DND-41 (cell line): ENCODE measurements at places on chromosomes 7 and 10.

- no peak for DNase-seq
These were observed 1.6 kb downstream of the CDK14 start for GRCh38 chr7:90597563-90598253.

DNA sequence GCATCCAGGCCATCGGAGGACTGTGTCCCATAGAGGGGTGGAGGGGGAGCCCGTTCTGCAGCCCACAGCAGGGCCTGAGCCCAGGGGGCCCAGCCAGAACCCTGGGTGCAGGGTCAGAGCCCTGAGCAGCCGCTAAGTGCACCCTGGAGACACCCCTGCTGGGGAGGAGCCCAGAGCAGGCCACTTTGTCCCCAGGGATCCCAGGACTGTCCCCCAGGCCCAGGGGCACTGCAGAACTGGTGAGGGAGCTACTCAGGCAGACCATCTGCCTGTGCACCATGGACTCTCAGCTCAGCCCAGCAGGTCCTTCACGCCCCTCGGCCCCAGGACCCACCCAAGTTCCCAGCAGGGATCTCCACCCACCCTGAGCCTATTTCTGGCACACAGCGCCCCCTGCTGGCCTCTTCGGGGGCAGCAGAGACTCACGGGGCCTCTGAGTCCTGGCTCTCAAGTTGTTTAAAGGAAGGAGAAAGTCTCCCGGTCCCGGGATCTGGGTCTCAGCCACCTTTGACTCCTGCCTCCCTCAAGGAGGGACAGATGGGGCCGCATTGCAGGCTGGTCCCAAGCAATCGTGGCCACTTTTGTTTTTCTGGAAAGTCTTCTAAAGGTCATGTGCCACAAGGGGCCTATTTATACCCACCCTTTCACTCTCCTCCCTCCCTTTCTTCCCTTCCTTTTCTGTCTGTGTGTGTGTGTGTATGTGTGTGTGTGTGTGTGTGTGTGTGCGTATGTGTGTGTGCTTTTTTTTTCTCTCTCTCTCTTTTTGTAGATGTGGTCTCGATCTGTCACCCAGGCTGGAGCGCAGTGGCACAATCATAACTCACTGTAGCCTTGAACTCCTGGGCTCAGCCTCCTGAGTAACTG lies 90.3 kb downstream of the MYL10 start:
- DNase-seq: peak; percentile 66

- DNase-seq: no peak
These were observed 8.9 kb downstream of the PURB start for GRCh38 chr7:44876393-44876792.

GRCh38 chr7:84941936-84942335 lies 244.9 kb downstream of the SEMA3D start:
- DNase-seq: no peak

DNA sequence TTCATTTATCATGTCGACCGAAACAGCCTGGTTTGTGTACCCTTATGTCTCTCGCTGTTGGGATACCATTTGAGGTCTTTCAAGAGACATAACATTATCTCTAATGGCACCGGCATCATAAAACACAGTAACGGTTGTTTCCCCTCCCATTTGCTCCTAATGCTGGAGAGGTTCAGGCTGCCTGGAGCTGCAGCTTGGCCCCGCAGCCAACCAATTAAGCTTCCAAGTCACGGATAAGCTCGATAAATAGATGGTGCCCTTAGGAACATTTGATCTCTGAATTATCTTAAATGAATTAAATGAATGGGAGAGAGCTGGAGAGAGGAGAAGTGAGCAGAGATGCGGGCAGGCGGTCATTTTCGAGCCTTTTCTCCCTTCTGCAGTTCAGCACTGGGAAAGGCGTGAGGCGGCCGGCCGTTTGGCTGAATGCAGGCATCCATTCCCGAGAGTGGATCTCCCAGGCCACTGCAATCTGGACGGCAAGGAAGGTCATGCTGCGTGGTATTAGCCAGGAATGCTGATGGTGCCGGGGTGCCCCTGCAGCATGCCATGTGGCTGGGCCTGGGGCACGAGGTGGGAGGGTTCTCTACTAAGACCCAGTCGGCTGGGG lies 12.6 kb downstream of the CPA4 start:
- no peak for DNase-seq

GRCh38 chr10:54262726-54263125 lies 538.3 kb downstream of the PCDH15 start:
- DNase-seq: no peak

DNA sequence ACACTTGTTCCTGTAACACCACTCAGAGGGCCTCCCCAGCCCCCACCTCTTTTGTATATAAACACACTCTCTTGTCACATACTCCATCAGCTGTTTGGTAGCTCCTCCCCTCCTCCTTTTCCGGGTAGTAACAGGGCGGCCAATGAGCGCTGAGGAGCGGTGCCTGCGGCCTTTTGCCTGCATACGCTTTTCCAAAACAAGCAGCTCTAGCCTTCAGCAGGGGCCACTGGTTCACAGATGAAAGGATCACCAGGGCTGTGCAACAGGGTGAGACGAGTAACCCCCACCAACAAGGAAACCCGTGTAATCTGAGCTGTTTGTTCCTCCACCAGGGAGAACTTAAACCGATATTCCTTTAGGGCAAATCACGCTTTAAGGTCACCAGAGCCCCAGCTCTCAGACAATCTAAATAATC lies 3.9 kb downstream of the UBE2H start:
- DNase-seq: peak; percentile 62

GRCh38 chr10:24448351-24448999 lies 239.5 kb downstream of the KIAA1217 start:
- no peak for DNase-seq

DNA sequence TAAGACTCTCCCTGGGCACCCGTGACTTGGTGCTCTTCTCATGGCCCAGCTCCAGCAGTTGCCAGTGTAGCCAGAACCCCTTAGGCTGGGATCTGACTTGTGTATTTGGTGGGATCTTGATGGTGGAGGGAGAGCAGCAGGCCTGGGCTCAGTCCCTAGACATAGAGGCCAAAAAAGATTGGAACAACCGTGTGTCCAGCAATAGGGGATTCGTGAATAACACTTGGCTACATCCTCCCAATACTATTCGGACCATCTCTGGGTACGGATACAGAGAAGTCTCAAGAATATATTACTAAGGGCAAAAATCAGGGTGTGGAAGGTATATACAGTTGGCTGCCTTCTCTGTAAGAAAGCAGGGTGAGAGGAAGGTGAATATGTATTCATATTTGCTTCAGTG lies 17.2 kb downstream of the RBM20 start:
- DNase-seq: no peak

GRCh38 chr10:108970016-108970415 lies 953.3 kb downstream of the XPNPEP1 start:
- peak; percentile 30 for DNase-seq

DNA sequence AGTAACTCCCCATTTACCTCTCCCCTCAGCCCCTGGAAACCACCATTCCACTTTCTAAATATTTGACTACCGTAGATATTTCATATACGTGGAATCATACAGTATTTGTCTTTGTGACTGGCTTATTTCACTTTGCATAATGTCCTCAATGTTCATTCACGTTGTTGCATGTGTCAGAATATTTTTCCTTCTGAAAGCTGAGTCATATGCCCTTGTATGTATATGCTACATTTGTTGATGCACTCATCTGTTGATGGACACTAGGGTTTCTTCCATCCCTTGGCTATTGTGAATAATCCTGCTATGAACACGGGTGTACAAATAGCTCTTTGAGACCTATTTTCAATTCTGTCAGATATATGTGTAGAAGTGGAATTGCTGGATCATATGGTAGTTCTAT lies 25.8 kb upstream of the TSPAN13 start:
- DNase-seq: no peak

DNA sequence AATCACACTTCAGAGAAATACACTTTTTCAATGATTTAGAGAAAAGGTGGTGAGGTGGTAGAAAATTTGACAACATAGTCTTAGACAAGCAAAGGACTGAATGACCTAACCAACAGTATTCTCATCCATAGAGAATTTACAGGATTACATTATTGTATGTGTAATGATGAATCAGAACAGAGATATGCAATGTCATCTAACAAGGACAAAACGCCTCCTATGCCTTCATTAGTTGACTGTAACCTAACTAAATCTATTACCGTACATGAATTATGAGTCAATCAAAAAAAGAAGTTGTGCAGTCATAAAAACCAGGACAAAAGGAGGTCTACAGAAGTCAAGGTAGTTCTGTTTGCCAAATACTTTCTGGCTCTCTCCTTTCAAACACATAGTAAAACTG lies 66.5 kb downstream of the RAB11FIP2 start:
- no peak for DNase-seq

- no peak for DNase-seq
These were observed 32.5 kb downstream of the COL17A1 start for GRCh38 chr10:104053201-104053600.

DNA sequence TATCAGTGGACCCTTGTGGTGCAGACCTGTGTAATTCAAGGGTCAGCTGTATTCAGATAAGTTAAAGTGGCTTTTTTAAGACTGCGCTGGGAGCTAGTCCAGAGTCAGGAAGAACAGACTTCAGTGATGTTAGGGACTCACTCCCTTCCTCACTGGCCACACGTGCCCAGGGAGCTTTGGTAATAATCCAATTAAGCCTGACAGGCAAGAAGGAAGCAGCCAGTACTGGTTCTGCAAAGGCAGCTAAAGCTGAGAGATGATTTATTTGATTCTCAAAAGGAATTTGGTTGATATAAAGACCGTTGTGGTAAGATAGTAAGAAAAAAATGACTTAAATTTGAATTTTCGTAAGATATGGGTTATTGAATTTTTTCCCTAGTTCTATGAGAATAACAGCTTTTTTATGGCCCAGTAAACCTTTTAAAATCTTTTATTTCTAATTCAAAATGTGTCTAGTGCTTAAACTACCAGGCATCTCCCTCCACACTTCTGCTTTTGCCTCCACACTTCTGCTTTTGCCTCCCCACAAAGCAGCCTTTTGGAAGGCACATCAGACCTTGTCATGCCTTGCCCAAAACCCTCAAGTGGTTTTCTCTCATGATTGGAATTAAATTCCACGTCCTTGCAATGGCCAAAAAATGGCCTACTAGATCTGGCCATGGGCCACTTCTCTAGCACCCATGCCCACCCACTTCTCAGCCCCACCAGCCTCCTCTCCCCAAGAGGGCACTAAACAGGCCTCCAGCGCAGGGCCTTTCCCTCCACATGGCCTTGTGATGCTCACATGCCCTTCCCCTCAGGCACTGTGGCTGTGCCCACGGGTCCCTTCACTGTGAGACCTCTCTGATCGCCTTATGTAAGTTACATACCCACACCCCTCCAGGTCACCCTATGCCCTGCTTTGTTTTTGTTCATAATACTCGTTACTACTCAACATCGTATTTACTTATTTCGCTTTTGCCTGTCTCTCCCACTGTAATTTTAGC lies 92.5 kb downstream of the POU6F2 start:
- DNase-seq: no peak

GRCh38 chr7:37061849-37062559 lies 337.7 kb upstream of the AOAH start:
- no peak for DNase-seq

DNA sequence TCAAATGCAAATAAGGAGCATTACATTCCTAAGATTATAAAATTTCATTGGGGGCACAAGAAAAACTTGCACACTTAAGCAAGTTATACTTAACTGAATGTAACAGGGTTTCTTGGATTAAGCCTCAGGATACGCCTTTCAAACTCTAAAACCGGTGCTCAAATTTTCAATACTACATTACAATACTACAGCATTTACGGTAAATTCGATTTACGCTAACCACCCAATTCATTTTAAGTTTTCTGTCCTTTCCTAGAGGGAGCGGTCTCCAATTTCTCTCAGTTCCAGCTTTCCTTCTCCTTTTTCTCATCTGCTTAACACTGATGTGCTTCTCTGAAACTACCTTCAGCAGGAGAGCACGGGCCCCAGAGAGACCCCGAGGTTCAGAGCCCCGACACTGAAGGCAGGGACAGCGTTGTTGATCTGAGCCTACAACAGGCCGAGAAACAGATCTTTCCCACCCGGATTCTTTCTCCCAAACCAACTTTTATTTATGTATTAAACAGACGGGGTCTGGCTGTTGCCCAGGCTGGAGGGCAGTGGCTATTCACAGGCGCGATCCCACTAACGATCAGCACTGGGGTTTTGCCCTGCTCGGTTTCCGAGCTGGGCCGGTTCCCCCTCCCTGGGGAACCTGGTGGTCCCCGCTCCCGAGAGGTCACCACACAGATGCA lies 798 bp downstream of the ZNF425 start:
- peak; percentile 17 for DNase-seq

DNA sequence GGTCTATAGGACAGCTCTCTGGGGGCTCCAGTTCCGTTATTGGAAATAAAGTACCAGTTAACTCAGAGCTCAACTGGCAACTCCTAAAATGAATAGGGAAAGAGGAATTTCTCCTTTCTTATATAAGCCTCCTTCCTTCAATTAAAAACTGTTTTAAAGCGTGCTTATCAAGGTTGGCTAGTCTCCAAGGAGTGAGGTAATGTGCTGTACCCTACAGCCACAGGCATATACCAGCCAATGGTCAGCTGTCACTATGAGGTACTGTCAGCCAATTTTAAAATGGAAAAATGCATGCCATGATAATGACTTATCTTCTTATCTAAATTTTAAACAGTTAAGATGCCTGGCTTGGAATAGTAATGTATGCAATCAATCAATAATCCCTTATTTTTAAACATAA lies 76.2 kb downstream of the PLCE1 start:
- no peak for DNase-seq

GRCh38 chr10:117429643-117430265 lies 54.5 kb upstream of the PDZD8 start:
- no peak for DNase-seq

DNA sequence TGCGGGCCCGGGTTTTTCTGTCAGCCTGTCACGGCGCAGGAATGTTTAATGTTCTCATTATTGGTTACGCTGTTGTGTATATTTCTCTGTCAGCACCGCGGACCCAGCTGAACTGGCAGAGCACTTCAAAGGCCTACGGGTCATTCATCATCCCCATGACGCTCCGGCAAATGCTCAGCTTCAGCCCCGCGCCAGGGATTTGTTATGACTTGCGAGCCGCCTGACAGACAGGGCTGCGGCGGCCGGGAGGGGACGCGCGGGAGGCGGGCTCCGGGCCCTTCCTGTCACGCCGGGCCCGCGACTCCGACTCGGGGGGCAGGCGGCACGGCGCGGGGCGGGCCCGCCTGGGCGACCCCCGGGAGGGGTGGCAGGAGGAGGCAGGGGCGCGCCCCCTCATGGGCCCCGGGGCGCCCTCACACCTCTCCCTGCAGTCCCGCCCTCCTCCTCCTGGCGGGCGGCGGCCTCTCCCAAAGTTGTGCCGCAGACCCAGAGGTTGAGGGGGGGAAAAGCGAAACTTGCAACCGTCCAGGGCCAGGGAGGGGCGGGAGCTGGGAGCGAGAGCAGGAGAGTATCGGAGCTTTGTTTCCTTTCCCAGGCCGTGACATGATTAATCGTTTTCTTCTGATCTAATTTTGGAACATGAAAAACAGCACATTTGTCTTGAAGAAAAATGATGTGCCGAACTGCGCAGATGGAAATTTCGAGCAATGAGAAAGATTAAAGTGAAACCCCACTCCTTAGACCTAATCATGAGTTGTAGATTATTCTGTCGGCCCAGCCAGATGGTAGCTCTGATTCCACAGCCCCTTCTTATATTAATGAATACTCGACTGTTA lies 59.3 kb upstream of the COMTD1 start:
- DNase-seq: peak; percentile 68
